ENCODE measurements at places on chromosomes 13 and 19.

DNA sequence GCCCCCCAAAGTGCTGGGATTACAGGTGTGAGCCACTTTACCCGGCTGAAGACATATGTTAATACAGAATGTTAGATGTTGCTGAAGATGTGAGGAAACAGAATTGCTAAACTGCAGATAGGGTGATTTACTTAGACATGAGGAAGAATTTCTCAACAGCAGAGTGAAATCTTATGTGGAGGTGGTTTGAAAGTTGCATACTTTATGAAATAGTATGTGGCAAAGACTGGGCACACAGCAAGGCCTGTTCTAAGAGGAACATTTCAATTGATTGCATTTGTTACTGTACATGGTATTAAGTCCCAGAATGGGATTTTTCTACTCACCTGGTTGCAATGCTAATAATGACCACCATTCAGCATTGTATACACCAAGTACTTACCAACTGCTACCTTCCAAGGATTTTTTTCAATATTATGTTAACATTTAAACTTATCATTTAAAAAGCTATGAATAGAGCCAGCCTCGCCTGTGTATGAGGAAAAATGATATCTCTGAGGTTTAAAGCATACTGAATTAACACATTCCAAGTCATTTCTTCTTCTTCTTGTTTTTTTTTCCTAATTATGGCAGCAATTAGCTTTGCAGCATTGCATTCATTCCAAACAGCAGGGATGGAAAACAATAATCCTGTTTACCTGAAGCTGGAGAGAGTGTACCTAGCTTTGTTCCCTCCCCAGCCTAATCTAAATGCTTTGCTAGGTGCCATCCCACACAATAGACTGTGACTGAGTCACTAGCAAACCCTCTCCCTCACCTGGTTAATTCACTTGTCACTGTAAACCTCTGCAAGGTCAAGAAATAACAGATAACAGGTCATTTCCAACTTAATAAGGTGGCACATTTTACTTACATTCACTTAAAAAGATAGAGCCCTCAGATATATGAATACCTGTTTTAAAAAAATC lies 19.4 kb upstream of the KLF5 start:
- no peak for DNase-seq

- peak; percentile 61 for DNase-seq
Measured at GRCh38 chr19:35216833-35217648, 11.5 kb downstream of the FAM187B start.

- DNase-seq, result no peak
Measured at GRCh38 chr13:94181461-94182107, 297.9 kb downstream of the DCT start.

DNA sequence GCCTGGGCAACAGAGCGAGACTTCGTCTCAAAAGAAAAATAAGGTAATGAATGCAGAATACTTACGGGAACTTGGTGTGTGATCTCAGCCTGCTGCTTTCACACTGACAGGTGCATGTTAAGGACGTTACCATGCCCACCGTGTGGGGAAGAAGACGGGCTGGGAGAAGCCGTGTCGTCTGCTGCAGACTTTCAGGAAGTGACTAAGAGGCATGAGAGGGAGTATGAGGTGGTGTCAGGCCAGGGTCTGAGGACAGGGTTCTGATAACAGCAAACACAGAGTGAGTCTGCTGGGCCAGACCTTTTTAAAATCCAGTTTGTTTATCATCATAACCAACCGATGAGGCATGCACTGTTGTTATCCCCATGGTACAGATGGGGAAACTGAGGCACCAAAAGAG lies 13.6 kb upstream of the GALP start:
- DNase-seq, result peak; percentile 31

DNA sequence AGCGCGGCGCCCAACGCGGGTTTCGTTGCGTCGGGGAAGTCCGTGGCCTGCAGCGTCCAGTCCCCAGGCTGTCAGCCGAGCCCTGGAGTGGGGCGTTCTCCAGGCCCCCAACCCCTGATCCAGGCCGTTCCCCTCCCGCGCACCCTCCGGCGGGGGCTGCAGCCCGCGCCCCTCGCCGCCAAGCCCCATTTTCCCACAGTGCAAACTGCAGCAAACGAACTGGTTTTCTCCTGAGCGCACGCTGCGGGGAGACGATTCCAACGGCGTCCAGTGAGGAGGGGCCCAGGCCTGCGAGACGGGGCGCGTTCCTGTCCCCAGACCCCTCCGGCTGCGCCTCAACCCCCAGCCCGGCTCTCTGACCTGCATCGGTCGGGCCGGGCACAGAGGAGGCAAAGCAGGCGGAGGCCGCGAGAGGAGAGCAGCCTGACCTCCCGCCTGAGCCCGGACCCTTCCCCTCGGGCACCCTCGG lies 4.4 kb upstream of the ONECUT3 start:
- no peak for DNase-seq

DNA sequence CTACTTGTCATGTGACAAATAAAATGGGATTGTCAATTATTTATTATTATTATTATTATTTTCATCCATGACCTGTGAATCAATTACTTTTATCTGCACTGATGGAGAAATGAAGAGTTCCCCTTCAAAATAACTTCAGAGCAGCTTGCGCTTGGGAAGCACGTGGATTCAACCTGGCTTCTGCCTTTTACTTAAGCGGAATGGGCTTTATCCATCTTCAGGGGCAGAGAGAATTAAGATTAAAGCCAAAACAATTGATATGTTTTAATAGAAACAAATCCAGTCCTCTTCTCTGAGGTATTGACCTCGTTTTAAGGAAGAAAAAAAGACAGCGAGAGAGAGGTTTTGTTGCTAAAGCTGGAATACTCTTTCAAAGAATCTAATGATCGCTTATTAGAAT lies 876 bp downstream of the SACS start:
- no peak for DNase-seq

GRCh38 chr13:101712026-101712348 lies 259.5 kb downstream of the ITGBL1 start:
- DNase-seq, result no peak
